ENCODE measurements at places on chromosomes 12 and 14.

DNA sequence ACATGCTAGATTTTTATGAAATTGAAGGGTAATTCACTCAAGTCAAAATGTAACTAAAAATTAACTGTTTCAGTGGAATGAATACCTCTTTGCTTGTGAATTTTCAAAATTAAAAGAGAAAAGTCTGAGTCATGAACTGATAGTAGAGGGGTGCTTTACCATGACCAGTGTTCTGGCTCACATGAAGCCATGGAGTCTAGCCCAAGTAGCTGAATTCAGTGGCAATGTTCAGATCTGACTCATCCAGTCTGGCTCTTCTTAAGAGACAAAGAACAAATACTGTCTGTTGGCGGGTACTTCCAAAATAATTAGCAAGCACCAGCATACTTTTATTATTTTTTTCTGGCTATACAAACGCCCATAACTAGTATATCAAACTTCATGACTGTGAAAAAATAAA, 366.3 kb upstream of the GARIN6 start:
- no peak for DNase-seq
- H3K36me3 ChIP-seq, result no peaks in the 10 kb centered on the region
- no peaks in the 10 kb centered on the region for H3K27me3 ChIP-seq
- H3K27ac ChIP-seq, result no peak overlapping the region
- H3K4me3 ChIP-seq, result no peak overlapping the region

DNA sequence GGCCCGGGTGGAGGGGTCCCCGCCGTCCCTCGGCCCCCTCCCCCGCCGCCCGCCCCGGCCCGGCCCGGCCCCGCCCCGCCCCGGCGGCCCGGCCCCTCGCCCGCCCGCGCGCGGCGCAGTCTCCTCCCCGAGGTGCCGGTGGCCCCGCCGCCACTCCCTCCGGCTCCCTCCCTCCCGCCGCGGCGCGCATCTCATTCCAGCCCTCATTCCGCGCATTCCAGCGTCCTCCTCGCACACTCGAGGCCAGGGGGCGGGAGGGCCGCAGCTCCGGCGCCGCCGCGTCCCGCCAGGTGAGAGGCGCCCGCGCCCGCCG, at the start of gene TEAD4:
TSS of gene TEAD4 (plus strand) at position 206 of the 313 bp plus-strand sequence.
- peak within 1 kb of the TSS; percentile 92 for H3K27ac ChIP-seq
- no peaks in the 10 kb centered on the region for H3K36me3 ChIP-seq
- H3K4me3 ChIP-seq, result peak within 1 kb of the TSS; percentile 76
- peaks cover 55% of the 10 kb centered on the region for H3K4me1 ChIP-seq
- peak; percentile 68 for DNase-seq

GRCh38 chr14:85420278-85420677, 109.7 kb upstream of the FLRT2 start:
- no peaks in the 10 kb centered on the region for H3K36me3 ChIP-seq
- H3K27me3 ChIP-seq, result no peaks in the 10 kb centered on the region
- no peak overlapping the region for H3K27ac ChIP-seq
- H3K4me3 ChIP-seq, result no peak overlapping the region
- DNase-seq, result no peak
- no peaks in the 10 kb centered on the region for H3K4me1 ChIP-seq

- no peaks in the 10 kb centered on the region for H3K4me1 ChIP-seq
- no peak for DNase-seq
- peak overlapping the region; percentile 21 for H3K4me3 ChIP-seq
- H3K36me3 ChIP-seq, result no peaks in the 10 kb centered on the region
- H3K27ac ChIP-seq, result no peak overlapping the region
These were observed 164.4 kb upstream of the LRIG3 start for GRCh38 chr12:59084511-59085375.

- H3K4me3 ChIP-seq, result no peak overlapping the region
- H3K27me3 ChIP-seq, result no peaks in the 10 kb centered on the region
- no peak for DNase-seq
- H3K36me3 ChIP-seq, result no peaks in the 10 kb centered on the region
- H3K4me1 ChIP-seq, result no peaks in the 10 kb centered on the region
These were observed 1027.4 kb downstream of the FSCB start for GRCh38 chr14:43479596-43480195.

- H3K4me1 ChIP-seq, result no peaks in the 10 kb centered on the region
- H3K4me3 ChIP-seq, result no peak overlapping the region
- no peaks in the 10 kb centered on the region for H3K27me3 ChIP-seq
- DNase-seq, result no peak
These were observed 417.6 kb downstream of the NAV3 start for GRCh38 chr12:78248321-78248720.

DNA sequence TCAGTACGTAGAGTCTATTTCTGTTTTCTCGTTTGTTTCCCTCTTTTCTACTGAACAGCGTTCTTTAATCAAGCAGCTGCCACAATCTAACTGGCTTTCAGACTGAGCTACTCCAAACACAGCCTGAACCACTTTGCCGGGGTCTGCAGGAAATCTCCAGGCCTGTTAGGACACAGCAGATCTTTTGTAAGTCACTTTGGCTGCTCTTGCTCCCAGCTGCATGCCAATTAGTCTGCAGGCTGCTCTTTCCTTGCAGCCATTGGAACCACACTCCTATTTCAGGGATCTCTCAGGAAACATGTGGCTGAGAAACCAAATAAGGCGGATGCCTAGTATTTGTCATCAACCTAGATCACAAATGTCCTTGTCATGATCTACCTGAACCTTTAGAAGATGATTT, 73.6 kb downstream of the TMTC1 start:
- H3K27me3 ChIP-seq, result no peaks in the 10 kb centered on the region
- peaks cover 69% of the 10 kb centered on the region for H3K4me1 ChIP-seq
- no peaks in the 10 kb centered on the region for H3K36me3 ChIP-seq
- H3K27ac ChIP-seq, result peak overlapping the region; percentile 75

DNA sequence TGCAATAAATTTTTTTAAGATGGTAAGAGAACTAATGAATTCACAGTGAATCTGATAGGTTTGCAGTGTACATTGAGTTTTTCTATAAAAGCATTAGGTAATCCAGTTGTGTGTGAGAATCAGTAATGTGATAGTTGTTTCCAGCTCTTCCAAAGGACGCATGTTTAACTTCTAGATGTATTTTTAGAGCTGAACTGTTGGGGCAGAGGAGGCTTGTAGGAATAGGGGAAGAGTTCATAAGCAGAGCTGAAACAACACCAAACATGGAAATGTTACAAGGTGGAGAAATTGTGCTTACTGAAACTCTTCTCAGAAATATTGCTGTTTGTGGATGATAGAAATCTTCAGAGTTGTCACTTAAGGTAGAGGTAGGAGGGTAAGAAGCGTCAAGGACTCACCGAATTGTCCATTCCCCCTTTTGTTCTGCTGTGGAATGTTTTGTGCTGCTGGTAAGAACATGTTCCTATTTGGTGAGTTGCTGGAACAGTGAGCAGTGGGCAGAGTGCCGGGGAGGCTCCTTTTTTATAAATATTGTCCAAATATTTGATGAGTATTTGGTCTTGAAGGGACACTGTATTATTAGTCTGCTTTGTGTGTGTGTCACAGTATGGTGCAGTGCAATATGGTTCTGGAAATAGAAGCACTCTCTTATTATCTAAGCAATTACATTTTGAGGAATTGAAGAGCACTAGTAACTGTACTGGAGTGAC, 76.7 kb downstream of the ANO6 start:
- DNase-seq, result no peak
- no peaks in the 10 kb centered on the region for H3K36me3 ChIP-seq
- peak overlapping the region; percentile 55 for H3K4me3 ChIP-seq
- H3K27ac ChIP-seq, result peak overlapping the region; percentile 80
- H3K27me3 ChIP-seq, result no peaks in the 10 kb centered on the region

DNA sequence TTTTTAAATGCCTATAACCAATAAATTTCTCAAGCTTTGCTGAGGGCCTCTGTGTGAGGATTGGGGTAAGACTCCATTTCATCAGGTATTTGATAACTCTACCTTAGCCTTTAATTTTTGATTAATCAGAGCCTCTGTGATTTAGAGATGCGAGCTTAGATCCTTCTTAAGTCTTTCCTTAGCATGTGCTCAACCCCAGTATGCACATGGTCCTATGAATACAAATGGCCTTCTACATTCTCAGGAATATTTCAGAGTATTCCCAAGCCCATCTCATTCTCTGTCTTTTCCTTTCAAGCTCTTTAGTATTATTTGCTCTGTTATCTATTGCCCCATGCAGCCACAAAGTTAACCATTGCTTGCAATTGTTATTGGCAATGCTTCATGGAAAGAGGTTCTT, 1407.7 kb downstream of the LRFN5 start:
- no peak overlapping the region for H3K4me3 ChIP-seq
- no peaks in the 10 kb centered on the region for H3K36me3 ChIP-seq
- H3K4me1 ChIP-seq, result no peaks in the 10 kb centered on the region
- no peaks in the 10 kb centered on the region for H3K27me3 ChIP-seq
- no peak overlapping the region for H3K27ac ChIP-seq
